Activated gamma-delta T cell (primary cell): ENCODE measurements at places on chromosomes 11 and 22.

GRCh38 chr11:2928605-2929530, at the start of gene PHLDA2:
Gene PHLDA2 (minus strand): TSS chr11:2929420. CDS start chr11:2929364, 56 bp downstream.
- no peak for DNase-seq

GRCh38 chr11:126857860-126858808, 142.4 kb downstream of the KIRREL3 start:
- no peak for DNase-seq

GRCh38 chr22:19886605-19887255, 32.1 kb upstream of the GNB1L start:
- no peak for DNase-seq

GRCh38 chr11:1401656-1402221, 12.0 kb downstream of the BRSK2 start:
- DNase-seq: no peak

DNA sequence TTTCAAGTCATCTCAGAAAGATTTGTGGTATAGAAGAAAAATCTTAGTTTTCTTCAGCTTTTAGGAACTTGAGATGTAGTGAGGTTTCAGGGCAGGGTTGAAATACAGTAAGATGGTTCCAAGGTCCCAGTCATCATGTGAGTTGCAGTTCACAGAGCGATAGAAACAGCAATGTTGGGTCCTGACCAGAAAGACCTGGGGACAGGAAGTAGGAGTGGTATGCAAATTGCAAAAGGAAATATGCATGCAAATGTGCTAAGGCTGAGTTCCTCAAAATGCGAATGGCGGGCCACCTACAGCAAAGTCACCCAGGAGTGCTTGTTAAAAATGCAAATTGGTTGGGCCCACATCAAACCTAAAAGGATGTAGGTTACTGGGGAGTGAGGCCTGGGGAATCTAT, 1032.7 kb upstream of the TENM4 start:
- no peak for DNase-seq
